Fibroblast of lung (primary cell): ENCODE measurements at places on chromosomes 7 and 10.
A peak's percentile ranks its signal among the peaks of the same experiment; 100 is the strongest.

GRCh38 chr7:120951309-120951699 is 727 bp downstream of the ING3 start:
- no peak for DNase-seq

GRCh38 chr10:78336402-78336791 is 302.7 kb downstream of the RPS24 start:
- peak; percentile 97 for DNase-seq

DNA sequence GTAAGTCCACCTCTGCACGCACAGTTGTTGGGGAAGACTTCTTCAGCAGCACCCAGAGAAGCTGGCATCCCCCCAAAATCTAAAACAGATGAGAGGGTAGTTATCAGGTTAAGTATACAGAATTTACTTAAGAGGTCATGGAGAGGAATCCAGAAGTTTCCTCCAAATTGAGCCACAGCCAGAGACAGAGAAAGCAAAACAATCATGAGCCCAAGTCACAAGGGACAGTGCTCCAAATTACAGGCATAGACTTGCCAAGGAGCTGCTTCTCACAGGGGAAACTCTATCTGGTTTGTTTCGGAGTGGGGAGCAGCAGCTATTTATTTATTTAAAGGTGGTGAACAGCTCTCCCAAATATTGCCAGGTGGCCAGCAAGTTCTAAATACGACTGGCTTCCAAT is 308.4 kb downstream of the SKIDA1 start:
- DNase-seq: no peak

- no peak for DNase-seq
Measured at GRCh38 chr10:52954407-52954806, 181.8 kb upstream of the MBL2 start.

DNA sequence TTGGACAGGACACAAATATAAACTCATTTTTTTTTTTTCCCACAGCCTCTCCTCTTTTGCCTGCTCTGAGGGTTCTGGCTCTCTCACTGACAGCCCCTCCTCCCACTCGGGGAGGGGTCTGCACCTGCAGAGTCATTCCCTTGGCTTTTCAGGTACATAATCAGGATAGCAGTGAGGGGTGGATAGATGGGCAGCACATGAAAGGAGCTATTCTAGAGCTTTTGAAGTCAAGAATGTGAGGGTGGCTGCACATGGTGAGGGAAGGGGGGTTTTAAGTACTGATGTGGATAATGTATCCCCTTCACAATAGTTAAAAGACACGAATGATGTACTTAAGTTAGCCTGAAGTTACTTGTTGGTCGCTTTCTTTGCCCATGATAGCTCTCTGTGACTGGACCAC is 76.2 kb downstream of the CFAP58 start:
- no peak for DNase-seq

DNA sequence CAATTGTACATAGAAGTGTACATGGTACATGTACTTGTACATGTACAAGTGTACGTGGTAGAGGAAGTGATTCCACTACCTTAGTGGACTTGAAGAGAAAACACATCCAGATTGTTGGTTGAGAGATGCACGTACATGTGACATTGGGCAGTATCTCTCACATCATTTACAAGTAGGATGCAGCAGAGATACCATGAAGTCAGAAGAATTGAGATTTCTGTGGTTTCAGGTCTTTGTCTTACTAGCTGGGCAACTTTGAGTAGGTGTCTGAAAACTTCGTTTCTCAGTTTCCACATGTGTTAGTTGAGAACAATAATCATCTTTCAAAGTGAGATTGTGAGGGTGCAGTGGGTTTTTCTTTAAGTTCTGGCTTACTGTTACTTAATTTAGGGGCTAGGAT is 21.5 kb downstream of the CLDN12 start:
- DNase-seq: no peak

GRCh38 chr10:78263521-78263988 is 229.9 kb downstream of the RPS24 start:
- no peak for DNase-seq

GRCh38 chr7:78234634-78235033 is 436.1 kb downstream of the PHTF2 start:
- DNase-seq: no peak

DNA sequence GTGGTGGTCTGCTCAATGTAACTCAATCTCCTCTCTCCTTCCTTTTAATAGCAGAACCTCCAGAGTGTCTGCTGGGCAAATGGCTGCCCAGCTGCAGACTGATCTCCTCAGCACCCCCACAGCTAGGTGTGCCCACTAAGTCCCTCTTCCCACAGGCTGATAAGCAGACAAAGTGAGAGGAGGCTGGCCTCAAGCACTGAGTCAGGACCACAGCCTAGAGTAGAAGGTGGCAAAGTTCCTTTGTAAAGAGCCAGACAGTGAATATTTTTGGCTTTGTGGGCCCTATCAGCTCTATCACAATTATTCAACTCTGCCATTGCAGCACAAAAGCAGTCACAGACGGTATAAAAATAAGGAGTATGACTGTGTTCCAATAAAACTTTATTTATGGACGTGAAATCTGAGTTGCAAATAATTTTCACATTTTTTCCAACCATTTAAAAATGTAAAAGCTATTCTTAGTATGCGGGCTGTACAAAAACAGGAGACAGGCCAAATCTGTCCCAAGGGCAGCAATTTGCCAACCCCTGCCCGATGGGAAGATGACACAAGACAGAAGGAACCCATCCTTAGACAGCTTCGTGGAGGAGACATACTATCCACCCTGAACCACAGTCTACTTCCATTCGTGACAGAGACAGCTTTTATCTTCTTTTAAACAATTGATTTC is 23.4 kb downstream of the JAZF1 start:
- DNase-seq: peak; percentile 57

- DNase-seq: no peak
Measured at GRCh38 chr10:5678397-5679036, 6.1 kb upstream of the TASOR2 start.

- no peak for DNase-seq
Measured at GRCh38 chr10:77626266-77626935, 11.2 kb downstream of the KCNMA1 start.

- no peak for DNase-seq
Measured at GRCh38 chr10:26832960-26833359, 27.8 kb downstream of the ABI1 start.

DNA sequence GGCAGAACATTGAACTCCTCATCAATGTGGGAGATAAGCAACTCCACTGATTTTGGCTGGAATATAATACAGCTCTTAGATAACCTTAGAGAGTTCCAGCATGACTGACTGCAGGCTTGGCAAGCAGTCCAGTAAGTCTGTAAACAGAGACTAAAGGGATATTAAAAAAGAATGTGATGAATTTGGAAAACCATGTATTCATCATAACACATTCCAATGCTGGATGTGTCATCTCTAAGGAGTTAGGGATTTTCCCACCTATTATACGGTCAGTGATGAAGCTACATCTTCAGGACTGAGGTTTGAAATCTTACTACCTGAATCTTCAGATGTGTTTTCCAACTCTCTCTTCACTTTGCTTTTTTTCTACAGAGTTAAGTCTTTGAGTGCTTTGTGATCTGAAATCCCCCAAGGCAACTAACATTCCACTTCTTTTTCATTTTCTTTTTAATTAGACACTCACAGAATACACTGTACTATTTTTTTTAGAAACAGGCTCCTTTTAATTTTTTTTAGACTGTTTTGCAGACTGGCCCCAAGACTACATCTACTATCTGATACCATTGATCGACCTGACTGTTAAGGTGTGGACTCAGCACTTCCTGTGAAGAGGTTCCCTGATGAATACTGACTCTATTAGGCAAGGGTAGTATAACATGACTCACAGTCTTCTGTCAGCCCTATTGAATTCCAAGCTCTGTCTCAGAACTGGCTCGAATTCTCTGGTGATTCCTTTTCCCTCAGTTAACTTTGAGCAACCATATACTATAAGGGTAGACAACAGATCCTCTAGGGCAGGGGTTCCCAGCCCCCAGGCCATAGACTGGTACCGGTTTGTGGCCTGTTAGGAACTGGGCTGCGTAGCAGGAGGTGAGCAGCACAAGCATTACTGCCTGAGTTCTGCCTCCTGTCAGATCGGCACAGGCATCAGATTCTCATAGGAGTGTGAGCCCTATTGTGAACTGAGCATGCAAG is 678.2 kb downstream of the GRM8 start:
- DNase-seq: no peak

DNA sequence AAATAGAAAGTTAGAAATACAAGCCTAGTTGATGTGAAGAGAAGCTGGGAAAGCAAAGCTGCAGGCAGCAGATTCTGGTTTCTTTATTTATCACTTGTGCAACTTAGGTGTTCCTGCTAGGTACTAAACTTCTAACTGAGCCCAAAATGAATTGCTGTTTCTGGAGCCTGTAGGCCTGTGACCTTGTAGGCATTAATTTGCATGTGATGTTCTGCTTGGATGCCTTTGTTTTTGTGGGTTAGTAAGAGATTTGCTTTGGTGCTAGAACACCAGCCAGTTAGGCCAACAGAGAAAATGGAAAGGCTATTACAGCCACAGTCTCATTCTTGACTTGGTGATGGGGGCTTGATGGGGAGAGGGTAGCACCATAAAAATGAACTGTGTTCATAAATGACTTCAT is 370.7 kb downstream of the PPP1R3A start:
- no peak for DNase-seq

- peak; percentile 6 for DNase-seq
Measured at GRCh38 chr10:60732807-60733516, 45.3 kb upstream of the CDK1 start.

- peak; percentile 20 for DNase-seq
Measured at GRCh38 chr10:84510121-84510520, 181.7 kb downstream of the CCSER2 start.

DNA sequence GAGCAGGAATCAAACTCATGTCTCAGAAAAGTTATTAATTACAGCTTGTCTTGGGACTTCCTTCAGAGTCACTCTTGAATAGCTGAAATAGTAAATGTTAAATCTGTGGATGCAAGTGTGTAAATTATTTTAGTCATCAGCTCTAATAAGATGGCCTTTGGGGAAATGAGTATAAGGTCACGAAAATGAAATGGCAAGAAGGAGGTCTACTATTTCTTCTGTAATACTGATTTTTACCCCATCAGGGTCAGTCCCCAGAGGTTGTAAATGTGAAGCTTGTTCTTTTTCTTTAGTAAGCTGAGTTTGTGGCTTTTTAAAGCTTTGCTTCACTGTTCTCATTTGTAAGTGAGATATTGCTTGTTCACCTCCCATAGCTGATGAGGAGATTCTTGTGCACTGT is 63.9 kb downstream of the GBF1 start:
- no peak for DNase-seq

- DNase-seq: peak; percentile 20
Measured at GRCh38 chr7:15508258-15508657, 53.6 kb downstream of the AGMO start.

- no peak for DNase-seq
Measured at GRCh38 chr7:123993996-123994395, 38.9 kb downstream of the TMEM229A start.

DNA sequence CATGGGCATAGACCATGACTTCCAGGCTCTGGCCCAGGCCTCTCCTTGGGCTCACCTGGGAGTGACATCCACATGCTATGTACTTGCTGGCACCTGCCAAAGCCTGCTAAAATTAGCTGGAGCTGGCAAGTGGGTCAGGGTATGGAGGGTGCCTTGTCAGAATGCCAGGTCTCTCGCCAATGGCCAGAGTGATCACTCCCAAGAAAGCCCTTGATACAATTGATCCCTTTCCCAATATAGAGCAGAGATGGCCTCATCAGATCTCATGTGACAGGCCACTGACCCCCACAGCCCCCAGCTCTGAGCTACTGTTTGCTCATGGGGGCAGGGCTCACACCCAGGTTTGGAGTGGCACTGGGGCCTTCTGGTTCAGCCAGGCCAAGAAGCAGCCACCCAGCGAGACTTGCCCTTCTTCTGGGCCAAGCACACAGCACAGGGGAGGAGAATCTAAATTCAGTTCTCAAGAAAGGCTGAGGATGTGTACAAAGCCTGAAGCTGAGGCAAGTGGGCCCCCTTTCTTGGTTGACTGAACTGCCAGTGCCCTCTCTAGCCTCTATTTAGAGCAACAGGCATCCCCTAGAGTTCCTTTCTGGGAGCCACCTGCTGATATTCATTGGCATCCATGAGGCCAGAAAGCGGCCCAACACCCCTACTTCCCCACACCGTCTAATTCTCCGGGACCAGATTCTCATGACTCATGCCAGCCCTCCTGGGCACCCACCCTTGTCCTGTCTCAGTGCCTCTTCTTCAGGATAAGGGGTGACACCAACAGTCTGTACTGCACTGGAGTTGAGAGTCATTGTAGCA is 18.9 kb upstream of the MYL7 start:
- DNase-seq: no peak

GRCh38 chr10:33325929-33326328 is 8.5 kb downstream of the NRP1 start:
- DNase-seq: peak; percentile 55

- DNase-seq: peak; percentile 91
Measured at GRCh38 chr7:132773527-132773956, 197.3 kb upstream of the PLXNA4 start.

DNA sequence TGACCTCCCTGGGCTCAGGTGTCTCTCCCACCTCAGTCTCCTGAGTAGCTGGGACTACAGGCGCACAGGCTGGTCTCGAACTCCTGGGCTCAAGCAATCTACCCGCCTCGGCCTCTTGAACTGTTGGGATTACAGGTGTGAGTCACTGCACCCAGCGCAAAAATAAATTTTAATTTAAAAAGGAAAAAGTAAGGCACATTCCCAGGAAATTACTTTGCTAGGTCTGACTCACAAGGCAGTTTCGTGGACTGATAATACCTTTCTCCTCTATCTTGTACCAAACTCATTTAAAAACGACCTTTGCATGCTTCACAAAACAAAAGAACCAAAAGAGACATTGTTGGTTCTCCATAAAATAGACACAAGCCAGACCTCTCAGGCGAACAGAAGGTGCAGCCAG is 29.7 kb downstream of the PARP12 start:
- no peak for DNase-seq

DNA sequence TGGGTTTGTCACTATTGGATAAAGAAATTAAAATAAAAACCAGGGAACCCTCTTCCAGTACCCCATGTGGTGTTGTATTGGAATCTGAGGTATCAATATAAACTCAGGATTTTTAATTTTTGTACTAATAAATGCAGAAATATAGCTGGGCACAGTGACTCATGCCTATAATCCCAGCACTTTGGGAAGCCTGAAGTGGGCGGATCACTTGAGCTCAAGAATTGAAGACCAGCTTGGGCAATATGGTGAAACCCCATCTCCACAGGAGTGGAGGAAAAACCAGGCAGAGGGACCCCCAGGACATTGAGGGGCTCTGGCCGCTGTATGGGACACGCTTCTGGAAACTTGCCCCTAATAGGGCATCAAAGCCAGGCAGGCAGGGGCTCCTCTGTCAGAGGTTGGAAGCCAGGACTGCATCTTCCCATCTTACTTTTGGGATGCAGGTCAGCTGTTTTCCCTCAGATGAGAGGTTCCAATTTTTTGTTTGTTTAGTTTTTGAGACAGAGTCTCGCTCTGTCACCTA is 11.1 kb downstream of the ADIRF start:
- peak; percentile 36 for DNase-seq

GRCh38 chr10:47175181-47176123 is 124.5 kb upstream of the GDF10 start:
- no peak for DNase-seq

GRCh38 chr10:14371581-14371980 is 40.9 kb upstream of the FRMD4A start:
- no peak for DNase-seq

- DNase-seq: no peak
Measured at GRCh38 chr10:50572017-50572491, 51.7 kb downstream of the SGMS1 start.

- DNase-seq: no peak
Measured at GRCh38 chr7:42627626-42628025, 284.2 kb downstream of the C7orf25 start.
